ENCODE measurements at places on chromosomes 4 and X.

DNA sequence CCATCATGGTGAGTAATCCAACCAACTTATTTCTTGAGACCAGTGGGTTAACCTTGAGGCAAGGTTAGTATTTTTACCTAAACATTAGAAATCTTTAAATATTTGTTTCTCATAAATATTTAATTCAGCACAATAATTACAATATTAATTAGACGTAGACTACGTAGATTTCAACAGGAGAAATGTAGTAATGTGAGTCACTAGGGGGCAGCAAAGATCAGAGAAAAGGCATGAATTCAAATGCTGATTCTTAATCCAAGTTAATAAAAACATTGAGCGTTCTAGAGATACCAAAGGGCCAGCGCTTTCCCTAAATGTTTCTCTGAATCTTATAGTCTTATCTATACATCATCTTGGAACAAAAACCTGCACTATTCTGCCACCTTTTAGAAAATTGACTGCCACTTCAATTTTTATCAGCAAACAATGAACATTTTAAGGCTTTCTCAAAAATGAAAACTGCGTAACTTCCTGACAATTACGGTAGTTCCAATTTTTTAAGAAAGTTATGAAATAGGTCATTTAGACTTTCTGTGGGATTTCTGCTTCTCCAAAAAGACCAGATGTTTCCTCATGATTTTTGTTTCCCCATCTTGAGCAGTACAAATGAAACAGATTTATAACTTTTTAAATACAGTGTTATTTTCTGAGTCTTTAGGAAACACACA, 180.7 kb downstream of the GASK1B start:
- DNase-seq, result no peak

GRCh38 chr4:42078184-42078801, 74.2 kb downstream of the BEND4 start:
- no peak for DNase-seq

- DNase-seq, result no peak
Observed at GRCh38 chr4:57168982-57169381, 58.8 kb upstream of the IGFBP7 start.

DNA sequence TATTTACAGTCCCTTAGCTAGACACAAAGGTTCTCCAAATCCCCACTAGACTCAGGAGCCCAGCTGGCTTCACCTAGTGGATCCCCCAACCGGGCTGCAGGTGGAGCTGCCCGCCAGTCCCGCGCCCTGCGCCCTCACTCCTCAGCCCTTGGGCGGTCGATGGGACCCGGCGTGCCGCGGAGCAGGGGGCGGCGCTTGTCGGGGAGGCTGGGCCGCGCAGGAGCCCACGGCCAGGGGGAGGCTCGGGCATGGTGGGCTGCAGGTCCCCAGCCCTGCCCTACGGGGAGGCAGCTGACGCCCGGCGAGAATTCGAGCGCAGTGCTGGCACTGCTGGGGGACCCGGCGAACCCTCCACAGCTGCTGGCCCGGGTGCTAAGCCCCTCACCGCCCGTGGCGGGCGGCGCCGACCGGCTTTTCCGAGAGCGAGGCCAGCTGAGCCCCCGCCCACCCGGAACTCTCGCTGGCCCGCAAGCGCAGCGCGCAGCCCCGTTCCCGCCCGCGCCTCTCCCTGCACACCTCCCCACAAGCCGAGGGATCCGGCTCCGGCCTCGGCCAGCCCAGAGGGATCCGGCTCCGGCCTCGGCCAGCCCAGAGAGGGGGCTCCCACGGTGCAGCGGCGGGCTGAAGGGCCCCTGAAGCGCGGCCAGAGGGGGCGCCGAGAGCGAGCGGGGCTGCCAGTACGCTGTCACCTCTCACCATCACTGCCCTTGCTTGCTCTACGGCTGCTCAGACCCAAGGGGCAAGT, 39.4 kb downstream of the WFS1 start:
- DNase-seq, result no peak

DNA sequence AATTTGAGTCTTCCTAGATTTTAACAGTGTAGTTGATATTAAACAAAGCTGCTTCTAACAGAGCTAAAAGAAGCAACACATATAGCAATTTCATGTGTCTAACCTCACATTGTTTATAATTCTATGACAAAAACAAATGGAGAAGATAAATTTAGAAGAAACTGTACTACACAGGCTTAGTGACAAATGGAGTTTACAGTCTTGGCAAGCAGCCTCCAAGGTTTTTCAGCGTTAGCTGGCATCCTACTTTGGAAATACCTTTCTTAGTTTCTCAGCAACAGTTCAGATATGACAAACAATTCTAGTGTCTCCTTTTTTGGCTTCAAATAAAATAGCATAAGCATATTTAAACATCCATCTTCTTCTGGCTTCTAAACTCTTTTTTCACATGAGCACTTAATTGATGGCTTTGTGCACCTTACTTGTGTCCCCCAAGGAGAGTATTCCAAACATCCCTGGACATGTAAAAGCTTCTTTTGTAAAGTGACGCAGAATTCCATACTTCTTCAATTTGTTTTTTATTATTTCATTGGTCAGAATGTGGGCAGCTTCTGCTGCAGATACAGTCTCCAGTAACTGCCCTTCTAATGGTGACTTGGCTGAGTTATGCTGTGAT, 249.8 kb downstream of the ANTXR2 start:
- DNase-seq, result no peak

DNA sequence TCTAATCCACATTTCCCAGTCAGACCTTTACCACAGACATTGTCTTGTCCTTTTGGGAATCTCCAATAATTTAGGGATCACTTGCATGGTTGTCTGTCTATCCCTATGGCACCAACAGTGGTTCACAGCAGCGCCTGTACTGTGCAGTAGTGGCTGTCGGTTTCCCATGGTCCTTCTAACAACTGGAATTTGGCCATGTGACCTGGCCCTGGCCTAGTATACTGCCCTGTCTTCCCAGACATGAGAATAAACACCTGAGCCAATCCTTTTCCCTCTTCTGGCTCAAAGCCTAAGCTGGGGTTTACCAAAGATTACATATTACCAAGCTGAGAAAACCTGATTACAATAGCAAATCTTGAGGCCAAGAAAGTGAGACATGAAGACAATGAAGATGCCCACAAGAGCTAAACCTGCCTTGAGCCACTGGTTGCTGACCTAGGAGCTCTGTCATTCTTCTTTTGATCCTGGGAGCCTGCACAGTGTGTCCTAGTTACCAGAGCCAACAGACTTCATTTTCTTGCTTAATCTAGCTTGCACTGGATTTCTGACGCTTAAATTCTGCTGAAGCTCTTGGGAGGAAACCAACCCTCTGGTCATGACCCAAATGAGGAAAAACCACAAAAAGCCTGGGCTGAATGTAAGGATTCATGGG, 92.1 kb downstream of the SCD5 start:
- DNase-seq, result no peak

DNA sequence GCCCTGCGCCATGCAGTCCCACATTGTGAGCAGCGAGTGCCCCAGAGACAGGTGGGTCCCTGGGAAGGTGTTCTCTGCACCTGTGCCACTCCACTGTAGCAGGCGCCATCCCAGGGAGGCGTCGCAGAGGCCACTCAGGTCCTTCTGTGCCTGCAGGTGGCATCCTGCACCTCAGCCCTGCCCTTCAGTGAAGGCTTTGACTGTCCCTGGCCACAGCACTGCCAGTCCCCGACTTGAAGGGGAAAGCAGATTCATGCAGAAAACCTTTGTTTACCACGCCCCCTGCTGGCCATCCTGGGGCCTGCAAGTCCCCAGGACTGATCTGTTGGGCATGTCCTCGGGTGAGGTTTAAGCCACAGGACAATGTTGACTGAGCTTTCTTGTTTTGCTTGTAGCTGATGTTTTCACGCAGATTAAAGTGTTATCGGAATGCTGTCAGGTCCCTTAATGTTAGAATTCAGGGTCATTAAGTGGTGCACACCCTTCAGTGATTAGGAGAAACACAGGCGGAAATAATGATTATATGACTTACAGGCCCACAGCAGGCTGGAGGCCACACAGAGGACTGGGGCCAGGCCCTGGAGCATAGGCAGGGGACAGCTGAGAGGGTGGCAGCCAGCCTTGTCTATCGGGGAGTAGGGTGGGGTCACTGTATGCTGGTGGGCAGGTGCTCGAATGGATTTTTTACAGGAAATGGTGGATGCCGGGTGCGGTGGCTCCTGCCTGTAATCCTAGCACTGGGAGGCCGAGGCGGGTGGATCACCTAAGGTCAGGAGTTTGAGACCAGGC, 5.0 kb downstream of the TACC3 start:
- DNase-seq, result peak; percentile 78

DNA sequence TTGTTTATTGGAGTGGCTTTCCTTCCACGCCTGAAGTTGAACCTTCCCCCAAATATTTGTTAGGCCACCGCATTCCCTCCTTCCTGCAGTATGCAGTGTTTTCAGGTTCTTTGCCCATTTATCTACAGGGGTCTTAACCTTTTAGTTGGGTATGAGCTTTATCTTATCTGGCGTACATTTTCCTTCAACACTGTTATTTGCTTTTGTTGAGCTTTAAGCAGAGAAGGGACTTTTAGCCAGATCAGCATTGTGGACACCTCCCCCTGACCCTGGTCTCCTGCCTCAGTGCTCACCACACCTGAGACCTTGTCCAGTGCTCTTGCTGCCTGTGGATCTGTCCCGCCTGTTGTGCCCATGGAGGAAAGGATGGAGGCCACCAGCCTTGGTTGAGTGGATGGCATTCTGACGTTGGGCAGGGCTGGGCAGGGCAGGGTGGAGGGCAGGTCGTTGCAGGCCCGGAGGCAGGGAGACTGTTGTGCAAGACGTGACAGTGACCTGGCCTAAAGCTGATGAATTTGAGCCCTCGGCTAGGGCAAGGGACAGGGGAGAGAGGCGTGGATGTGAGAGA, 998 bp upstream of the DUSP9 start:
- no peak for DNase-seq

DNA sequence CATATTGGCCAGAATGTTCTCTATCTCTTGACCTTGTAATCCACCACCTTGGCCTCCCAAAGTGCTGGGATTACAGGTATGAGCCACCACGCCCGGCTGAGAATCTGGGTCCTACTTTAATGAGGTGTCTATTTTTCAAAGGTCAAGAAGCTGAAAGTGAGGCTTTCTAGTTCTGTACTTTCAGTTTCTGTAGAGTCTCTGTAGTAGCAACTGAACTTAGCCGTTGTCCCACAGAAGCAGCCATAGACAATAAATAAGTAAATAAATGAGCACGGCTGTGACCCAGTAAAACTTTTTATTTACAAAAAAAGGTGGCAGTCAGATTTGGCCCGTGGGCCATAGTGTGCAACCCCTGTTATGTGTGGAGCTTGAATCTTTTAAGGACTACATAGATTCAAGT, 92.0 kb downstream of the FNIP2 start:
- DNase-seq, result no peak

DNA sequence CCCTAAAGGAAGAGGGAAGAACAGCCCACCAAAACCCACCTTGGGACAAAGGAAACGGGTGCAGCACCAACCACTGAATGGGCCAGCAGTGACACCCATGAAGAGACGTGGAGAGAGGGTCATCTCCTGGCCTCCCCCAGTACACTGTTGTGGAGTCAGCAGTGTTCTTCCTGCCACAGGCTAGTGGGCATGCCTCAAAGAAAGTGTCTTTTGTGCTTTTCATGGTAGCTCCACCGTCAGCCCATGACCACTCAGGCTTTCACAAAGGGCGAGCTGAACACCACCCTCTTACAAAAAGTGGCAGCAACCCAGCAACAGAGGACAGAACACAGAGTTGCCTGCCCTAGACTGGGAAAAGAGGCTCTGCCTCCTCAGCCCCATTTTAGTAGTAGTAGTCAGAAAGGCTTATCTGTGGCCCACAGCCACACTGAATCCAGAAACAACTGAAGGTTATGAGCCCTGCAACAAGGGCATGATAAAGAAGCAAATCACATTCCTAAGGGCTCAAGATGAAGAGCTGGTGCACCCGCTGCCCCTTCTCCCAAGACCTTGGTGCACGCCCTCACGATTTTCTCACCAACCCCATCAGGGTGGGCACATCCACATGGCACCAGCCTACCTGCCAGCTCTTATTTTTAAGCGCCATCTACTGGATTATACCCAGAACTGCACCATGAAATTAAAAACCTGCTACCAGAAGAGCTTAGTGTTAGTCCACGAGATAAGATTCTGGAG, 53.1 kb downstream of the RAB28 start:
- DNase-seq, result no peak

All from Panc1 (cell line).